ENCODE measurements at places on chromosomes 16 and 17.

GRCh38 chr17:62670202-62670821, 42.8 kb downstream of the MRC2 start:
- no peak for DNase-seq

DNA sequence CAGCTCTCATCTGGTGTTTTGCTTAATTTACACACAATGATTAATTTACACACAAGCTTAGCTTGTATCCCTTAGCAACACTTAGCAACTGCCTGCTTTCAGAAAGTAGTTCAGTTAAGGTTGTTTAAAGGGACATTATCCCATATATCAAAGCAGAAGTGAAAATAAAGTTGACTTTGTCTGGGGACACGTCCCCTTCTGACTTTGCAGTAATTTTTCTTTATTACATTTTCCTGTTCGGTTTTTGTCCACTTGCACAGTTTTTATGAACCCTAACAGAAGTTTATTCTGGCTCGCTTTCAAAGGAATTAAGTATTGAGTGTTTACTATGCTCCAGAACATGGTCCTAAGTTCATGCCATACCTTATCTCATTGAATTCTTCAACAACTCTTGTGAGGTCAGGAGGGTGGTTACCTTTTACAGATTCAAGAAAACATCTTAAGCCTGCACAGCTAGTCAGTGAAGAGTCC, 41.5 kb downstream of the ARHGAP44 start:
- no peak for DNase-seq

DNA sequence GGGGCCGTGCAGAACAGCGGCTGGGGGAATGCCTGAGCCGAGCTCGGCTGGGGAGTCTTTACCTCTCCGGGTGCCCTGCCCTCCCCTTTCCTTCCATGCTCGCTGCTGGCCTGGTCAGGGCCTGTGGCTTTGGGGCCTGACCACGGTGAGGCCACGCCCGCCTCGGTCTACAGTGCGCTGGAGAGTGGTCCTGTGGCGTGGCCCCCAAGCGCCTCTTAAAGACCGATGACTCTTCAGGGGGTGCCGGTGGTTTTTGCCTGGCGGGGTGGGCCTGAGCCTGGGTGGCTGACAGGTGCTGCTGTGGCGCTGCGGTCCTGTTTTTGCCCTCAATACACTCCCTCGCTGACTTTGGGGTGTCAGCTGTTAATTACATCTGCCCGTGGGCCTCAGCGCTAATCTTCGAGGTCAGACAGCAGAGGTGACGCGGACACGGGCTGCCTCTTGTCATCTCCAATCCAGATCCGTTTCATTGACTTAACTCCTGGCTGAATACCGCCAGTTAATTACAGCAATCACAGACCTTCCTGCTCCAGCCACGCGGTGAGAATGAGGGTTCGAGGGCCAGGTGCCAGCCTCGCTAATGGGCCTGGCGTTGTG, 29.7 kb downstream of the GSE1 start:
- no peak for DNase-seq

DNA sequence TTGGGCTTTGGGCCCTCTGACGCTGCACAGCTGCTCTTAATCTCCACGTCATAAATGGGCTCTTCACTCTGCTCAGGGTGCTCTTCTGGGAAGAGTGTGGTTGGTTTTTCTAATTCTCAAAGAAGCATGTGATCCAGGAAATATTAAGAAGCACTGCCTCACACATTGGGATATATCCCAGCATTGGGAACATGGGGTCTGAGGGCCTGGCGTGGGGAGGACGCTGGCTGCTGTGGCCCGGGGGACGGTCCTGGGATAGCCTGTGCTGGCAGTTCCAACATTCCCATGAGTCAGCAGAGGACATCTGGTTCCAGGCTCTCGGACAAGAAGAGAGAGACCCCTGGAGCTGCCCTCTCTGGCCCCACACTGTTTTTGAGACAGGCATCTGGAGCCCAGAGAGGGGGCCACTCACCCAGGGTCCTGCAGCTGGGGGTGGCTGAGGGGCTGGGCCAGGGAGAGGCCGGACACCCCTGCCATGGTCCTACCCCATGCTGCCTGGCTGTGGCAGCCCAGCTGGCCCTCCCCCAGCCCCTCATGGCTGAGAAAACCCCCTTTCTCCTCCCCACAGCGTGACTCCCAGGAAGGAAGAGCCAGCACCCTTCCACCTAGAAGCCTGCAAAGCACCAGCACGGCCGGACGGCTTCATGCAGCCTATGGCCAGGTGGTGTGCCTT, 58.8 kb downstream of the NT5M start:
- DNase-seq: no peak

DNA sequence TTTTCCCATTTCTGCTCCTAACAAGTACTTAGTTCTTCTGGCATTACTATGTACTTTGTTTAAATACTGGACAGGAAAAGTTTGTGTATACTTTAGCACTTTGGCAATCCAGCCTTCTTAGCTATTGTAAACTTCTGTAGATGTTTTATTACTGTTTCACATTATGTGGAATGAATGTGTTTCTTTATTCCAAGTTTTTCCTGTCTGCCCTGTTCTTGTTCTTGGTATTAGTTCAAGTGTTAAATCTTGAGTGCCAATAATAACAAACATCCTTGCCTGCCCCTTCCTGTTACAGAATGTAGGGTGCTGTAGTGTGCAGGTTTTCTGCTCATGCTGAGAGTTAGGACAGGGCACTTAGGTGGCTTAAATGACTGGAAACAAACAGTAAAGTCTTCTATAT, 7.3 kb upstream of the CAPNS2 start:
- no peak for DNase-seq

DNA sequence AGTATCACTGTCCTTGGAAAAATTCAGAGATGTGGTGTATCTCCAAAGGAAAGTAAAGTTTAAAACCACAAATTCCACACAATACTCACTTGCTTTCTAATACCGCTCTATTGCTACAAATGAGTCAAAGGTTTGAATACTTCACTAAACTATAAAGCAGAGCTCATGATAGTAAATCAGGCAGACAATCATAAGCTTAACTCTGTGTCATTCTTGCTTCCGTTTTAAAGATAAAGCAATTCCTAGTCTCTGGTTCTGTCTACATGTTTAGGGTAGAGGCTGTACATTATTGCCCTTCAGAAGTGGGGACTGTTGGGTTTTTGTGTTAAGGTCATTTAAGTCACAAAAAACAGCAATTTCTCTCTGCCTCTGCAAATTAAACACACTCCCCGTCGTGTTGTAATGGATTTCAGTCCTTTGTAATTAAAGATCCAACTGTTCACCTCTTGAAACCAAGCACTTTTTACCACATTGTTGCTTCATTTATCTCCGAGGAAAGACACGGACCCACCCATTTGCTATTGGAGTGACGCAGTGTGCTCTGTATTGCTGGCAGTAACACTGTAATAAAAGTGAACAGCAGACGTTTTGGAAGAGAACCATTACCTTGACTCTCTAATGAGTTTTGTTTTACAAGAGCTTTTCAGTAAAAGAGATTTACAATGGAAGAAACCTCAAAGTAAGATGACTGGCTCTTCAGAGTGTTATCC, 83.1 kb upstream of the CNTNAP4 start:
- no peak for DNase-seq

GRCh38 chr17:70181866-70182265, 12.5 kb downstream of the KCNJ2 start:
- DNase-seq: no peak

- DNase-seq: no peak
Measured at GRCh38 chr17:6444571-6445335, 498 bp downstream of the PIMREG start.

DNA sequence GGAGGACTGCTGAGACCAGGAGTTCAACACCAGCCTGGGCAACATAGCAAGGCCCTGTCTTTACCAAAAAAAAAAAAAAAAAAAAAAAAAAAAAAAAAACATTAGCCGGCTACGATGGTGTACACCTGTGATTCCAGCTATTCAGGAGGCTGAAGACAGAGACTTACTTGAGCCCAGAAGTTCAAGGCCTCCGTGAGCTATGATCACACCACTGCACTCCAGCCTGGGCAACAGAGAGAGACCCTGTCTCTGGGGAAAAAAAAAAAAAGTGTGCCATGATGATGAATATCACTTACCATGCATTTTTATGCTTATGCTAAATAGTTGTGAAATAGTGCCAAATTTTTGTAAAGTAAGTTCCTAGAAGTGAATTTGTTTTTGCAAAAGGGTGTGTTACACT, 197.0 kb downstream of the LGALS9B start:
- DNase-seq: no peak

DNA sequence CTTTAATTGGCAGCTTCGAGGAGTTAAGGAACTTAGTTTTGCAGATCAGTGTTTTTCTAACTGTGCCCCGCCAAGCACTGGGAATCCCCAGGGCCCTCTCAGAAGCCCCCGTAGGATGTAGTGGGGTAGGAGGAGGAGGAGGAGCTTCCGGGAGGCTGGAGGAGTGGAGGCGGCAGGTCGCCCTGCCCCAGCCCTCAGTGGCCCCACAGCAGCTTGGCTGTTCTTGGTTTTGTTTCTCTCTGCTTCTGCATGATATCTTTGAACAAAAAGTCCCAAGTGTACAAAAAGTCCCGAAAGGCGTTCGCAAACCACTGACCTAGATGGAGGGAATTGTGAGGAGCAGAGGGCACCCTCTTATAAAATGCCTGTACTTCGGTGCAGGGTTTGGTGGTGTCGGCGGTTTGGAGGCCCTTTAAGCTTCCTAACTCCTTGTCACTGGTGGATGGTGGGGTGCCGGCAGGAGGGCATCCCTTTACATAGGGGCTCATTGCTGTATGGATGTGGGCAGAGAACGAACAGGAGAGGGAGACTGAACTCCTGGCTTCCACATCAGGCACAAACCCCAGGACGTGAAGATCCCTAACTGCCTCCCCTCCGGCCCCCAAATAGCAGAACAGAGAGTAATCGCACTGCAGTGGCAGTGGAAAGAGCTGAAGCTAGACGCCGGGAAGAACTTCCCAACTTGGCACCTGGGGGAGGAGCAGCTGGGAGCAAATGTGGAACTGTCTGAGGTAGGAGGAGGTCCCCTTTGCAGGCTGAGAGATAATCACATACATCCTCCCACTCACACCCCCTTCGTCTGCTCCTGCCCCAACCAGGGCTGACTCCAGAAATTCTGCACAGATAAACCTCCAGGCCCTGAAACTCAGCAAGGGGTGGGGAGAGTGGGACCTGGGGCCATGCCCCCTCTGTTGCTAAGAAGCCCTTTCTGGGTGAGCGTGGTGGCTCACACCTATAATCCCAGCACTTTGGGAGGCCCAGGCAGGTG, 20.1 kb downstream of the EPOP start:
- DNase-seq: no peak

- no peak for DNase-seq
Measured at GRCh38 chr16:2787406-2787805, at the start of gene PRSS33. Gene PRSS33 (minus strand): TSS chr16:2787560. CDS start chr16:2786547, 1,013 bp downstream.

DNA sequence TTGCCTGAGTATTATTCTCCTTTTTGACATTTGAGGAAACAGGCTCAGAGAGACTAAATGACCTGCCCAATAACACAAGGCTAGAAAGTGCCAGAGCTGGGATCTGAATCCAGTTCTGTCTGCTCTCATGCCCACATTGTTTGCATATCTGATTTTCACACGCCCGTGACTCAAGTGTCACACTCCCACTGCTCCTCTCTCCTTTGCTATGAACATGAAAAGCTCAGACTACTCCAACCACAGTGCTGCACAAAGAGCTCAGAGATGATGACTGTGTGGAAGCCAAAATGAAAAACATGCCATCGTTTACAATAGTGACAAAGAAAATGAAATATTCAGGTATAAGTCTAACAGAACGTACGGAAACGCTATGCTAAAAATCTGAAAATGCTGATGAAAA, 107.9 kb downstream of the SMG6 start:
- no peak for DNase-seq

DNA sequence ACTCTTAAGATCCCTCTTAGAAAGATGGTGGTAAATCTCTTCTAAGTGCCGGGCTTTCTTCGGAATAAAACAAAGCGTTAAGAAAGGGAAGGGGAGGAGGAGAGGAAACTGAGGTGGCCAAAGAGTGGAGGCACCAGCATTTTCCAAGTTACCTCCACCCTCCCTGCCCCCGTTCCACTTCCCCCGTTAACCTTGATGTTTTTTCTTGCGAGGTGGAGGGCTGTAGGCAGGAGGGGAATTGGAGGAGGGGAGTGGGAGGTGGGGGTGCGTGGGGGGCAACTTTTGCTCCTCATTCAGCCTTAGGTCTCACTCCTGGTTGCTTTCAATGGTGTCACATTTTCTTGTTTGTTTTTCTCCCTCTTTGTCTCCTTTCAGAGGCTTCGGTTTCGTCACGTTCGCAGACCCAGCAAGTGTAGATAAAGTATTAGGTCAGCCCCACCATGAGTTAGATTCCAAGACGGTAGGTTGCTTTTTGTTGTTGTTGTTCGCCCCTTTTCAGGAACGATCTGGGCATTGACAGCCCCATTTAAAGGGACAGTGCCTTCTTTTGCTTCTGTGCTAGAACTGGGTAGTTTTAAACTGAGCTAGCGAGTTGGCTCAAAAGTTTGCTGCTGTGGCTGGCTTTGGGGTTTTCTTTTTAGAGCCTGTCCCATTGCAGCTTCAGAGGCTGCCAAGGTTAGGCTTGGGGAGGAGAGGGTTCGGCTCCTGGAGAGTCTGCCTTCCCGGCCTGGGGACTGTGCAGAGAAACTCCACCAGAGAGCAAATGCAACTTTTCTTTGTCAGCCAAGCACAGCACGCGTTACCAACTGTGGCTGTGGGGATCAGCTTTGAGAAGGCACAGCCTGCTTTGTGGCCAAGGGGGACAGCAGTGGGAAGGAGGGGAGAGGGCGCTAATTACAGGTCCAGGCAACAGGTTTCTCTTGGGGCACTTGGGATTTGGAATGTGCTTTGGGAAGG, 1.9 kb downstream of the MSI2 start:
- no peak for DNase-seq

GRCh38 chr16:85519540-85520231, 93.4 kb upstream of the GSE1 start:
- DNase-seq: no peak

Data from hepatic stellate cell (primary cell).